IMR-90 (cell line): ENCODE measurements at places on chromosomes 3 and 15.
A peak's percentile ranks its signal among the peaks of the same experiment; 100 is the strongest.

DNA sequence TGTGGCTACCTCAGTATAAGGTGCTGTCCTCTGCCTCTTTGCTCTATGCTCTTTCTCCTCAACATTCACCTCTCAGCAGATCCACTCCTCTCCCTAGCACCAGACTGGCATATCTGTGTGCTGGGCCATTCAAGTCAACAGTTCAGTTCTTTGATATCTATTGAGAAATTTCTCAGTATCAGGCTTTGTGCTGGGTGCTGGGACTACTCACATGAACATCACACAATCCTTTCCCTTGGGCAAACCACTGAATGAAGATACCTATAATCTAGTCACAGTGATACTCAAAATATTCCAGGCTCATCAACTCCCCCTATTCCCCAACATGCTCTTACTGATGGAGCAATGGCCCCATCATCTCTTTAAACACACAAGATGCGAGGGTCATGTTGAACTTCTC is 120.8 kb downstream of the RPL22L1 start:
- DNase-seq: no peak

DNA sequence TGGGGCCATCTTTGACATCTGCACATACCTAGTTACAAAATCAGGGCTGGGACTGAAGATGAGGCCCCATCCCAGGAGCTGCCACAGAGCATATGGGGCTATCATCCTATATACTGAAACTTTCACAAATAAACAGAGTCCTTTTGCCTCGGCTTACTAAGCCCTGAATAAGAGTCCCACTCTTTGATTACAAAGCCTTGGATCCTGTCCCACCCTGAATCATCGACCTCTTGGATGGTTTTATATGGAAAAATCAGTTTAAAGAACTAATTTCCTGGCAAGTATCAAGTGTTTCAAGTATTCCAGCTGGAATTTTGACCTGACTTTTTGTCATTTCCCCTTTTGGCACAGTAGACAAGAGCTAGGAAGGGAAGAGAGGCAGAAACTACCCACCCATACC is 331.3 kb upstream of the FRG2C start:
- peak; percentile 78 for DNase-seq

GRCh38 chr3:62923066-62923465 is 47.9 kb upstream of the CADPS start:
- no peak for DNase-seq

DNA sequence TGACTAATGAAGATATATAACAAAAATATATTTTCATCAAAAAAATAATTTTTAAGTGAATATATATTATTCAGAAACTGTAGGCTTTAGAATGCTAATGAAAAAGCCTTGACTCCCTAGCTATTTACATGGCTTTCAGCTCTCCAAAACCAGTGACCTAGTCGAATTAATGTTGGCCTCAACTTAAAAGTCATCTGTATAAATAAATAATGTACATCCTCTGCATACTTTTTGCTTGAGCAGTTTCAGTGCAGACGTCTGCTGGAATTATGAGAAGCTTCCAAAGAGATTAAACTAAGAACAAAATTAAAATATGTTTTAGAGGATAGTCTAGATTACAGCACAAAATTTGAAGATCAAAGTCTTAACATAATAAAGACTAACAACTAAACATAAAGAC is 520.4 kb upstream of the ALCAM start:
- DNase-seq: peak; percentile 90

DNA sequence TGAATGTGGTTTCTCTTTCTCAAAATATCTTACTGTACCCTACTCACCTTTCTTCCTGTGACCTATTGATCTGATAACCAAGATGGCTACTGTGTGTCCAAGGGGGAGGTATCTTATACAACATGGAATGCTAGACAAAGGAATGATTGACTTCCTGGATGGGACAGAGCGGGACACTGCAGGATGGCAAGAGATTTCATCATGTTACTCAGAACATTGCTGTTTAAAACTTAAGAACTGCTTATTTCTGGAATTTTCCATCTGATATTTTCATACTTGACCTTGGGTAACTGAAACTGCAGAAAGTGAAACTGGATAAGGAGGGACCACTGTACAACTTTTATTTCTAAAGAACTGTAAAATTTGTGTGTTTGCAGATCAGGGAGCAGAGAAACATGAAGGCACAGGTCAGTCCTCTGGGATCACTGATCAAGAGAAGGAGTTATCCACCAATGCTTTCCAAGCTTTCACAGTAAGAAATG is 18.5 kb downstream of the CNOT10 start:
- DNase-seq: peak; percentile 28

DNA sequence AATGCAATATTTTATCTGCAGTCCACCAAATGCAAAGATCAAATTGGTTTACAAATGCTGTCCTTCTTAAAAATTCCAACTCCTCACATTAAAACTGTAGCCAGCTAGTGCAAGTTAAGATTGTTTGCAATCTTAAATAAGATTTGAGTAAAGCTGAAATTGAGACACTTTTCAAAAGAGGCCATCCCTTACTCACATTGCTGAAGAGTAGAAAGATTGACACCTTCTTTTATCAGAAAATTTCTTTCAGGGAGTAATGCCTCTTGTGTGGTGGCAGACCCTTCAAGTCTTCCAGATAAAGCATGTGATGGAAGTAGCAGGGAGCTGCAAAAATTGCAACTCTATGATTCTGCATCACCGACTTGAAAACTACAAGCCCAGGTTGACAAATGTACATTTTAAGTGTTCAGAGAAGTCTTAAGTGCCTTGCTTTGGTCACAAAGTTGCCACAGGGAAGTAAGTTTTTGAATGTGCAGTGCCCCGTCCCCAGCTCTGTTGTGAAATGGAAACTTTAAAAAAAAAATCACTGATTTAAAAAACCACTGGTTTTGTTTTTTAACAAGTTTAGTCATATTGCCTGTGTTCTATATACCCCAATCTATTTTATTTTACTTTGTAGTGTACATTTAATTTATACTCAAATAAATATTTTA is 12.6 kb downstream of the CD86 start:
- DNase-seq: no peak

DNA sequence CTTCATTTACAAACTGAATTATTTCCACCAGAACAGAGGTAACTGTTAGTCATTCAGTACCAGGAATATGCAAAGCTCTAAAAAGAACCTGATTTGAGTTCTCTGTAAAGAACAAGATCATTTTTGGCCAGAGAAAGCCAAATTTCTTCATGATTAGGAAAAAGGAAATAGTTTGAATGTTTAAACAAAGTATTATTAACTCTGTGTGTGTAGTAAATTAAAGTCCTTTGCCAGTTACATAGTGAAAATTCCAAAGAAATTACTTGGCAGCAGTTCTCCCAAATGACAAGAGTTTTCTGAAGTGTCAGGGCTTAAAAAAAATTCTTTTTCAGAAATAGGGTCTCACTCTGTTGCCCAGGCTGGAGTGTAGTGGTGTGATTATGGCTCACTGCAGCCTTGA is 24.5 kb downstream of the QTRT2 start:
- peak; percentile 30 for DNase-seq

DNA sequence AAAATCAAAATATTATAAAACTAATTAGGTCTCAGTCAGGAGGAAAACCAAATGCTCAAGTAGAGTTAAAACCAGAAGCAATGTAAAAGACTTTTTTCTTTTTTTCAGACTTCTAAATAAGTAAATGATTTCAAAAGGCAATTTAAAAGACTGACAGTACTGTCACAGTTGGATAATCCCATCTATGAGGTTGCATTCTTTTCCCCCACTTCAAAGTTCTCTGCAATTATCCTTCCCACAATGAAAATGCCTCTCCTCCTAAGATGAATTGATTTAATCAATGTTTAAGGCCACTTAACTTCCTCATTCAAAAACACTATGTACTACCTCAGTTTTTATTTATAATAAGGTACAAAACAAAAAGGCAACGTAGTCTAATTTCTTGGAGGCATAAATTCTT is 8.1 kb downstream of the MRPL3 start:
- no peak for DNase-seq

- no peak for DNase-seq
These were observed 223.4 kb downstream of the IGSF11 start for GRCh38 chr3:118811236-118811732.

DNA sequence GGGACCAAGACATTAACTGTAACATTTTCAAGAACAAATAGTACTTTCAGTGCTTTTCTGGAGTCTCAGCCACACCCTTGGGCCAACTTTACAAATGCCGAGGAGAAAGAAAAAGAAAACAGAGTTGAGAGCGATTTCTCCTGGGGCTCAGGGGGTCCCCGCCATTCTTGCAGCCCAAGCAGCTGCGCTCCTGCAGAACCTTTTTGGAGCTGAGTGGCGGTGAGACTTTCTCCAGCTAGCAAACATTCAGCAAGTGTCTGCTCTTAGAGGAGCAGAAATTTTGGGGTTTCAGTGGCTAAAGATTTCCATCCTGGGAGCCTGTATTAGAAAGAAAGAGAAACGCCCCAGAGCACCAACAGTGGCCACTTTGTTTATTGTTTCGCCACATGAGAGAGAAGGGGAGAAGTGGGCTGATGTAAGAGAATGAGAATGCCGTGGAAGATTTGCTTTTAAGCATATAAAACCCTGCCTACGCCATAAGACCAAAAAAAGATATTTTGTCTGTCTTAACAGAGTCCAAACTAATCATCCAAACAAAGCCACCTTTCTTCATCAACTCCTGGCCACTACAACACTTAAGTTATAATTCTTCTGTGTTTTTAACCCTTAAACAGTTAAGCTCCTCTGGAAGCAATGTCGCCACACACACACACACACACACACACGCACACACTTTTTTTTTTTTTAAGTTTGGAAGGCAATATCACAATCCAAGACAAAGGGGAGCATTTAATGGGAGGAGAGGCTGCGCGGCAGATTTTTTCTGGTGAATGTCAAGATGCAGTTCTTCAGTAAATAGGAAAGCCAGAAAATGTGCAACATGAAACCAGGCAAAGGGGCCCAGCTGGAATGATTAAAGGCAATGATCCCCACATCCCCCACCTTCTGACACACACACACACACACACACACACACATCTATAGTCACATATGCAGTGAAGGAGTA is 19.2 kb downstream of the EID1 start:
- DNase-seq: peak; percentile 82

DNA sequence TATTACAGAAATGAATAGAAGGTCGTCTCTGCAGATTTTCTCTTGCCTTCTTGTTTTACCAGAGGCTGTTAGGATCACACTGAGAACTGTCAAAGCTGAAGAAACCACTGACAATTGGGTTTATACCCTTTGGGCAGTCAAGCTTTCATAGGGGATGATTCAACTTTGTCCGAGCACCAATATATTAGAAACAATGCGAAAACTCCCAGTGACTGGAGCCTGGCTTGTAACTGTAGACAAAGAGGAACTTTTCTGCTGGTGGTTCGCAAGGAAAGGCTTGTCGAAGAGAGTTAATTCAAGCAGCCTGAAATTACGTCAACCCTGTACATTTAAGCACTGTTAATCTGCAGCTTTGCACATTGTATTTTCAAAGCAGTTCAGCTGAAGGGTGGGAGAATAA is 193.2 kb upstream of the ZNF385D start:
- no peak for DNase-seq

DNA sequence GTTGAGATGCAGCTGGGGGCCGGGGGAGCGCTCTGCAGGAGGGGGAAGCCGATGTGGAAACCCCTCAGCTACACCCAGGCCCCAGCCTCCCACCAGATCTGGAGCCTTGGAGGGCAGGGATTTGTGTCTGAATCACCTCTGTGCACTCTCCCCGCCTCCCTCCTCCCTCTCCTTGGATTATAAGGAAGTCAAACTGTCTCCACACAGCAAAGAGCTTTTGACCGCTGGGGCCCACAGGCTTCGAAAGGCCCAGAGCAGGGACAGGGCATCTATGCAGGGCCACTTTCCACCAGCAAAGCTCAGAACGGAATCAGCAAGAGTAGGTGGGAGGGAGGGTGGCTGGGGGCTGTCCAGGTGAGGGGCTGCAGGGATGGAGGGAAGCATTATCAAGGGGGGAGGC is 68.9 kb downstream of the IQSEC1 start:
- DNase-seq: no peak
